ENCODE measurements at places on chromosomes 5 and 9. TPM values are rescaled to one million over a fixed set of nuclear protein-coding genes. Genes with fewer than 3 reads are reported as not detected.

The SHISAL2B gene
- 0.51 TPM for total RNA-seq

The SPINK13 gene
- total RNA-seq: not detected

GRCh38 chr5:37772255-37772654 lies 67.6 kb downstream of the GDNF start:
- no peaks in the 10 kb centered on the region for H3K27me3 ChIP-seq
- no peak overlapping the region for H3K4me3 ChIP-seq
- no peaks in the 10 kb centered on the region for H3K4me1 ChIP-seq
- DNase-seq: no peak

DNA sequence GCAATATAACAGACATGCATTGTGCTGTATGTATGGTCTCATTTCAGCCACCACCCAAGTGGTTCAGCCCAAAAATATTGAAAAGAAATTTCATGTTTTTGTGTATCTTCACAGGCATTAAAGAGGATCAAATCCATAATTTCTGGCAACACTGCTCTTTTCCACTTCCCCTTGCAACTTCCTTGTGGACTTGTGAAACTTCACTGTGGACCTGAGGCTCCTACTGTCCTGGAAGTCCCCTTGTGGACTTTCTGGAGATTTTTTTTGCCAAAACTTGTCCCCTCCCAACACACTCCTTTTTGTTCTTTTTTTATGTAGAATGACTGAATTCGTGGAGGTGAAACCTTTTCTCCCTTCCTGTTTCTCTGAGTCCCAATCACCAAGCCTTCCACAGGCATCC lies 14.3 kb downstream of the OTULINL start:
- H3K27ac ChIP-seq: no peak overlapping the region
- no peaks in the 10 kb centered on the region for H3K27me3 ChIP-seq
- no peak overlapping the region for H3K4me3 ChIP-seq
- no peak for DNase-seq
- H3K36me3 ChIP-seq: peaks cover 4% of the 10 kb centered on the region

GRCh38 chr5:54063817-54064216 lies 246.6 kb downstream of the ARL15 start:
- H3K36me3 ChIP-seq: peaks cover 3% of the 10 kb centered on the region
- no peak overlapping the region for H3K27ac ChIP-seq
- H3K4me1 ChIP-seq: no peaks in the 10 kb centered on the region
- H3K4me3 ChIP-seq: no peak overlapping the region

- H3K36me3 ChIP-seq: no peaks in the 10 kb centered on the region
- H3K27ac ChIP-seq: no peak overlapping the region
- no peaks in the 10 kb centered on the region for H3K4me1 ChIP-seq
- no peak for DNase-seq
- H3K27me3 ChIP-seq: no peaks in the 10 kb centered on the region
Measured at GRCh38 chr5:121974261-121974660, 12.5 kb downstream of the SRFBP1 start.
